ENCODE measurements at places on chromosomes 12 and 14.

GRCh38 chr12:117580718-117581062 lies 219.3 kb upstream of the NOS1 start:
- no peak for DNase-seq

DNA sequence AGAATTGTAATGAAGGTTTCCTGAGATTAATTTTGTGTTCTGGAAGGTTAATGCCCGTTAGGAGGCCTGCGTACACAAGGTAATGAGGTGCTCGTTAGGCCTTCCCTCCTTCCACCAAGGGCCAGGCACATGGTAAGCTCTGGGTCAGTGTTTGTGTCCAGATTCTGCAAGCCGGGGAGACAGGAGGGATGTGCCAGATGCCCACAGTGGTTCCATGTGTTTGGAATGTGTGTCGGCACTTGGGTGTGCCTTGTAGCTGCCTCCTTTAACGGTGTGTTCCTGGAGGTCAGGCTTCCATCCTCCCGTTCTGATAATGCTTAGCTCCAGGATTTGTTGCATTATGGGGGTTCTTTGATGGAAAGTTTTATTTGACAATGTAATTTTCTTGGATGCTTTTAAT lies 5.7 kb downstream of the TRAF3 start:
- DNase-seq = no peak

GRCh38 chr12:122394626-122395194 lies 27.8 kb downstream of the CLIP1 start:
- no peak for DNase-seq

DNA sequence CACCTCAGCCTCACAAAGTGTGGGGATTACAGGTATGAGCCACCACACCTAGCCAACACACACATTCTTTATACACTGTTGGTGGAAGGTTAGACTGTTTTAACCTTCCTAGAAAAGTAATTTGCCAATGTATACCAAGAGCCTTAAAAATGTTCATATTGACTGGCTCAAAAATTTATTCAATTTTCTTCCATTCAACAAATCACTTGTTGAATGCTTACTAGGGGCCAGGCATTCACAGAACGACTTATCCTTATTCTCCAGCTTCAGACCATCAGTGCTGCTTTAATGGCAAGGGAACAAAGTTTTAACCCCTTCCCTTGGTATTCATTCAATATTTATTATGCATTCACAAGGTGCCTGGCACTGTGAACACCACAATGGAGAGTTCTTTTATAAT lies 3.0 kb downstream of the NR2C1 start:
- no peak for DNase-seq
